IMR-90 (cell line): ENCODE measurements at places on chromosomes 11 and 22.

- DNase-seq: no peak
These were observed 537.0 kb downstream of the NTM start for GRCh38 chr11:131907371-131907770.

DNA sequence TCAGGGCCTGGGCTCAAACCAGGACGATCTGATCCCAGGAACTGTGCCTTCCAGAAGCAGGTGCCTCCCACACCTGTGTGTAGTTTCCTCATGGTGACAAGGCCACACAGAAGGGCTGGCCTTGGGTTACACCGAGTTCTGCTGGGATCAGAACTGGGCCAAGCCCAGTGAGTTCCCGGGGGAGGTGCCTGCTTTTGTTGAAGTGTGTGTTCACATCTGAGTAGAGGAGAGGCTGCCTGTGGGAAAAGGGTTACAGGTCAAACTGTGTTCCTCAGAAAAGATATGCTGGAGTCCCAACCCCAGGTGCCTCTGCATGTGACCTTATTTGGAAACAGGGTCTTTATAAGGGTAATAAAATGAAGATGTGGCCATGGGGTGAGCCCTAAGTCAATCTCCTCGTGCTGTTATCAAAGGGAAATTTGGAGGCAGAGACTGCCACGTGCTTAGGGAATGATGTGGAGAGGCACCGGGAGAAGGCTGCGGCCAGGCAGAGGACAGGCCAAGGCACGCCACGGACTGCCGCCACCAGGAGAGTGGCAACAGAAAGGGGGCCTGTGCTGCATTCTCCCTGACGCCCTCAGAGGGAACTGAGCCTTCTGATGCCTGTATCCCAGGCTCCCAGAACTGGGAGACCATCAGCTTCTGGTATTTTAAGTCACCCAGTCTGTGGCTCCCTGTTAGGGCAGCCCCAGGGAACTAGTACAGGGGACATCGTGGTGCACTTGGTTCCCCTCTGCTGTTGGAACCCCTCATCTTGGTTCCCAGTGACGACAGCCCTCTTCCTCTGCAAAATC is 158.8 kb downstream of the CACNA1I start:
- no peak for DNase-seq

DNA sequence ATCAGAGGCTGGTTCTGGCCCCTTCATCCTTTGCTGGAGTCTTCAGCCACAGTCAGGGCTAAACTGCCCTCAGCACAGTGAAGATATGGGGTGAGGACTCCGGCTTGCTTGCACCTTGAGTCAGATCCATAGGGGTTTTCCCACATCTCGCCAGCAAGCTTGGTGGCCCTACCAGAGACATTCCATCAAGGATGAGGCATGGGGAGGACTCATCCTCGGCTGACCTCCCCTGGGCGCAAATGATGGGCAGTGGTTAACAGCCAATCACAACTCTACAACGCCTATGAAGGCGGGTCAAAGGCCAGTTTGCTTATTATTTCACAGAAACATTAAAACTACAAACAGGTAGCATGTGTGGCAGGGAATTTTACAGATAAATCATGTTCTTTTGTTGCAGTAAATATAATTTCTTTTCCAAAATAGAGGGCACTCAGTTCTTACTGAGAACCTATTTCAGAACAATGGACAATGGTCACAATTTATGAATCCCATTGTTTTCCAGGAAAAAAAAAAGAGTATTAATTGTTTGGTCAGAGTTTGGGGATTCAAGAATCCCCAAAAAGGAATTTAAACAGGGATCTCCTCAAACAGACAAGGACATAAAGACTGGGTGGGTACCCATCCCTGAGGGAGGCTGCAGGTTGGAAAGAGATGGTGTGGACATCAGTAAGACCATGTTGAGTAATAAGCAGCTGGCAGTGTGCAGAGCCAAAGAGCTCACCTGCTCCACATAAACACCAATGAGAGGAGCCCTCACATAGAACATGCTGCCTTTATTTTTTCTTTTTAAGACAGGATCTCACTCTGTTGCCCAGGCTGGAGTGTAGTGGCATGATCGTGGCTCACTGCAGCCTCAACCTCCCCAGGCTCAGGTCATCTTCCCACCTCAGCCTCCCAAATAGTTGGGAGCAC is 14.8 kb downstream of the PLAAT3 start:
- DNase-seq: peak; percentile 95

DNA sequence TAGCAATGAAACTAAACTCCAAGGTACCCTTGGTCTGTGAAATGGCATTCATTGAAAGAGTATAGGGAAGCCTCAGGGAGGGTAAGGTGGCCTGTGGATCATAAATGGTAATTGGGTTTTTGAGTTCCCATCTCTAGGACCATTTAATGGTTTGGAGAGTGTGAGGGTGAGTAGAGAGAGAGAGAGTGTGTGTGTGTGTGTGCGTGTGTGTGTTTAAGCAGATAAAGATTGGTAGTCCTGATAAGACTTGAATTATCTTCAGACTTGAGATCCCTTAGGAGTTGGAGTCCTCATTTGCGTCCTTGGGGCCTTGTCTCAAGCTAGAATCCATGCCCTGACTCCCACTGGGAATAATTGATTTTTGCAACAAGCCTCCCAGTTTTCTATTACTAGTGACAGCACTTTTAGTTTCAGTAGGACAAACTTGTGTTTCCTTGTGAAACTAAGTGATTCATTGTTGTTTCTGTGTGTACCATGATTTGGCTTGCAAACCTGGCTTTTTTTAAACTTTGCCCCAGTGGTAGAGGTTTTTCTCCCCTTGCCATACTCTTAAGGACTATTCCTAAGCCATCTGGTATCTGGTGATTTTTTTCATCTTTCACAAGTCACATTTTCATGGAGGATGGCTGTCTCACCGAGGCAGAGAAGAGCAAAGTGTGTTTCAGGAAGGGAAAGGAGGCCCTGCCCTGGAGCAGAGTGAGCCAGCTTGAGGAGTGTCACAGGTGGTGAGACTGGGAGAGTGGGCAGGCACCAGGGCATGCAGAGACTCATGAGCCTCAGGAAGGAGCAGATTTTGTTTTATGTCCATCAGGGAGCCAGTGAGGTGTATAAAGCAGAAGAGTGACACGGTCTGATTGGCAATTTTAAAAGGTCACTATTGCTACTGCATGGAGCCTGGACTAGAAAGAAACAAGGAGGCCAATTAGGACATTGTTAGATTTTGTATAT is 26.7 kb downstream of the ALKBH3 start:
- no peak for DNase-seq

GRCh38 chr11:1082728-1083620 is 8.3 kb downstream of the MUC2 start:
- no peak for DNase-seq

DNA sequence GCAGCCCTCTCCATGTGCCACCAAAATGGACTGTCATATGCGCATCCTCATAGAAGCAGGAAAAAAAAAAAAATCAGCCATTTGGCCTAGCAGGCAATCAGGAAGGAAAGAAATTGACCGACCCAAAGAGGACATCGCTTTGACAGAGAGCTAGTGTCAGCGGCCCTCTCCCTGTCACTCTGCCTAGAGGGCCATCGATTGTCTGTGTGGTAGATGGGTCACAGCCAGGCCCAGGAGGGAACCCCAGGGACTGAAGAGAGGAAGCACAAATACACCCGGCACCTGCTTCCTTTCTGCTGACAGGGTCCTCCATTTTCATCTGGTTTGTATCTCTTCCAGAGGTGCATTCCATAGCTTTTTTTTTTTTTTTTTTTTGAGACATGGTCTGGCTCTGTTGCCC is 21.8 kb downstream of the VPS37C start:
- DNase-seq: no peak

- no peak for DNase-seq
These were observed 29.8 kb upstream of the CHRM4 start for GRCh38 chr11:46421257-46421880.

- DNase-seq: no peak
These were observed 64.3 kb upstream of the RASD2 start for GRCh38 chr22:35476341-35476740.

DNA sequence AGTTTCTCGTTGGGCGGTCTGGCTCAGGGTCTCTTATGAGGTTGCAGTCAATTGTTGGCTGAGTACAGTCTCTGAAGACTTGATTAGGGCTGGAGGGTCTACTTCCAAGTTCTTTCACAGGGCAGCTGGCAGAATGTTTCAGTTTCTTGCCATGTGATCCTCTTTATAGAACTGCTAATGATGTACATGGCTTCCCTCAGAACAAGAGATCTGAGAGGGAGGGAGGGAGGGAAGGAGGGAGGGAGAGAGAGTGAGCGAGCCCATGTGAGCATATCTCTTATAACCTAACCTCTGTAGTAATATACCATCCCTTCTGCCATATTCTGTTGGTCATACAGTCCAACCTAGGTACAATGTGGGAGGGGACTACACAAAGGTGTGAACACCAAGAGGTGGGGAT is 2.7 kb upstream of the CCDC15 start:
- no peak for DNase-seq

DNA sequence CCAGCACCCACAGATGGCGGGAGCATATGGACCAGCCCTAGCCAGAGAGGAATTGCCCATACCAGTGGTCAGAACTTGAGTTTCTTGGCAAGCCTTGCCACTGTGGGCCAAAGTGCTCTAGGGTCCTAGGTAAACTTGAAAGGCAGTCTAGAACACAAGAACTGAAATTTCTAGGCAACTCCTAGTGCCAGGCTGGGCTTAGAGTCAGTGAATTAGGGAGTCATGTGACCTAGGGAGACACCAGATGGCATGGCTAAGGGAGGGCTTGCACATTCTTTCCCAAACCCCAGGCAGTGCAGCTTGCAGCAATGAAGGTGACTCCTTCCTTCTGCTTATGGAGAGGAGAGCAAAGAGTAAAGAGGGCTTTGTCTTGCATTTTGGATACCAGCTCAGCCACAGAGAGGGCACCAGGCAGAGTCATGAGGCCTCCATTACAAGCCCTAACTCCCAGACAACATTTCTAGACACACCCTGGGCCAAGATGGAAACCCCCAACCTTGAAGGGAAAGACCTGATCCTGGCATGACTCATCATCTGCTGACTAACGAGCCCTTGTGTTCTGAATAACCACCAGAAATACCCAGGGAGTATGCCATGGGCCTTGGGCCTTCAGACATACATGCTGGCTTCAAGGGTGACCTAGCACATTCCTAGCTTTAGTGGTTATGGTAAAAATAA is 19.2 kb upstream of the OR56A3 start:
- DNase-seq: no peak

DNA sequence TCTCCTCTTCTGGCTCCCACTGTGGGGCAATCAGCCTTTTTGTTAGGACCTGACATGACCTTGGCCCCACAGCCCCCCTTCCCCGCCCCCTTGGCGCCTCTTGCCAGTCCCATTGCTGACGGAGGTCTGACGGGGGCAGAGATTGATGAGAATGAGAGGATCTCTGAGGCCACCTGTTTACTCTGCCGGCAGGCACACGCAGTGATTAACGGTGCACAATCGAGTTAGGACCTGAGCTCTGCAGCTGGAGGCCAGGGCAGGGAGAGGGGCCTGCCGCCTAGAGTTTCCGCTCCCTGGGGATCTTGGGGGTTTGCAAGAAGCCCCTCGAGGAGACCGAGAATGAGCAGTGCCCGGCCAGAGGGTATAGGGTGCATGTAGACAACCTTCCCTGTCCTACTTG is 6.8 kb upstream of the CHRM1 start:
- DNase-seq: no peak

DNA sequence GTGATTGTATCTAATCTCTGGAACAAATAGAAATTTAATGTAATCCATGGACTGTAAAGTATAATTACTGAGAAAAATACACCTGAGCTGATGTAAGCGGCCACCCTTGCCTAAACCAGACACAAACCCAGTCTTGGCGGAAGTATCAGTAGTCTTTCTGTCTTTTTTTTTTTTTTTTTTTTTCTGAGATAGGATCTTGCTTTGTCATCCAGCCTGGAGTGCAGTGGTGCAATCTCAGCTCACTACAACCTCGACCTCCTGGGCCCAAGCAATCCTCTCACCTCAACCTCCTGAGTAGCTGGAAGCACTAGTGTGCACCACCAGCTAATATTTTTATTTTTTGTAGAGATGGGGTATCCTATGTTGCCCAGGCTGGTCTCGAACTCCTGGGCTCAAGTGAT is 5.5 kb upstream of the CXCR5 start:
- no peak for DNase-seq

DNA sequence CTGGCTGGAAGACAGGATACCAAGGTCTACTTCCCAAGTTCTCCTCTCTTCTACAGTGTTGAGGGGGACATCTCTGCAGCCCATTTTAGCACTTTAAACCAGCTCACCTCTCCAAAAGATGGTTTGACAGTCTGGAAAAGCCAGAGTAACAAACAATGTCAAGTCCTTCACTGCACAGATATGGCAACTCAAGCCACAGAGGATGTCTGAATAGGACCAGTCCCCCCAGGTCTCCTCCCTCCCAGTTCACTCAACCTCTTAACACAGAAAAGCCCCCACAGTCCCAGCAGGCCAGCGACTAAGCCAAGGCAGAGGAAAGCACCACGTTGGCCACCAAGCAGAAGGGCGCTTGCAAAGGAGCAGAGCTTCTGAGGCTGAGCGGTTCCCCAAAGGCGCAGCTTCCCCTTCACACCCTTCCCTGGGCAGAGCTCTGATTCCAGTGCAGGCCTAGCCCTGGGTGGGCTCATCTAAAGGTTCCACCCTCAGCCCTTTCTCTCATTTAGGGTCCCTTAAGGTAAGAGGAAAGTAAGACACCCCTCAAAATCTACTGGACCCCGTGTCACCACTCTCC is 62.7 kb downstream of the PAK1 start:
- peak; percentile 30 for DNase-seq

DNA sequence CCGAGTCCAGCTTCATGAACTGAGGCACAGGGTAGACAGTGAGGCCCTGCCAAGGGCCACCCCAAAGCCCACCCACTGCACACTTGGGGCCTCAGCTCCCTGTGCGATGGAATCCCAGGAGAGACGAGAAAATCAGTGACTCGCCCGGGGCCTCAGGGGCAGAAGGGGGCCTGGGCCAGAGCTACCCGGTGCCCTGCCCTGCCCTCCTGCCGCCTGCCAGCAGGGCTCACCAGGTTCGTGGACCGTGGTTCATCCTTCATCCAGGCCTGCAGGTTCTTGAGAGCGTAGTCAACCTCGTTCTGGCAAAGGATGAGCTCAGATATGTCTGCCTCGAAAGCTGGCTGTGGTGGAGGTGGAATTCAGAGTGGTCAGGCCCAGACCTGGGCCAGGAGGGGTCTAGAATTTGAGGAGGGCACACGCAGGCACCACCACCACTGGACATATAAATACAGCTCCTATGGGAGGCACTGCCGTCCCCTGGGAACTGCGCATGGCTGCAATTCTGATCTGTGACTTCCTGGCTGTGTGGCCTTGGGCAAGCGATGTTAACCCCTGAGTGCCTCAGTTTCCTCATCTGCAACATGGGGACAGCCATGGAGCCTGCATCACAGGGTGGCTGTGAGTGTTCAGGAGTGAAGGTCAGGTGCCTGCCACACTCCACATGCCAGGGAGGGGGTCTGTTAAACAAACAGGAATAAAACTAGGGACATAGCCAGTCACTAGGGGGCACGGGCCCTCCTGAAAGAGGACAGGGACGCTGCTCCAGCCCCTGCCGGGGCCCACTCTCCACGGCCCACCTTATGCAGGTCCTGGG is 7.5 kb downstream of the ALDH3B2 start:
- DNase-seq: no peak

GRCh38 chr11:92811341-92811740 is 158.1 kb upstream of the MTNR1B start:
- DNase-seq: no peak

DNA sequence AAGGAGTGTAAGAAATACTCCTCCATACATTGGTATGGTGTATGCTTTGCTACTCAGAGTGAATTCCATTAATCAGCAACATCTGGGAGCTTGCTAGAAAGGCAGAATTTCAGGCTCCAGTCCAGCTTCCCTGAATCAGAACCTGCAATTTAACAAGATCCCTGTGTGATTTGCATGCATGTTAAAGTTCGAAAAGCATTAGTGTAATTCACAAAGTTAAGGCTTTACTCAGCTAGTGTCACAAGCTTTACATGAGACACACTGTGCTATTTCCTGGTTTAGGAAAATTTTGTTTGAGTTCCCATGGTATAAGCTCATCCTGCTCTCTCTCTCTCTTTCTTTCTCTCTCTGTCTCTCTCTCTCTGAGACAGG is 37.0 kb upstream of the HEPHL1 start:
- DNase-seq: peak; percentile 2
